ENCODE measurements at places on chromosomes 16 and 17.

GRCh38 chr16:85170590-85171003, 58.3 kb upstream of the CIBAR2 start:
- DNase-seq, result no peak

DNA sequence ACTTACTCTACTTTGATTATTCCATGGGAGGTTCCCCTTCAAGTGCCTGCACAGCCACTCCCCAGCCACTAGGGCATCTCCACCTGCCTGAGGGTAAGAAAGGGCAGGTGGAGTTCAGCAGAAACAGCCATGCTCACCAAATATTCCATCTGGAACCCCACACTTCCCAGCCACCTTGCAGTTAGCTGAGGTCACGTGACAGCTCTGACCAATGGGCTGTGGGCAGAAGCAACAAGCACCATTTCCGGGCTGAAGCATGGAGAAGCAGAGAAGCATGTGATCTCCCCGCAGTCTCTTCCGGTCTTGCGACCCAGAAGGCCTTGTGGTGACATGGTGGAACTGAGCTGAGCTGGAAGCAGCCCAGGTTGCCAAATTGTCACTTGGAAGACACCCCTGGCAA, 108.6 kb downstream of the CCT6B start:
- DNase-seq, result no peak

- DNase-seq, result no peak
These were observed 188.2 kb upstream of the CIBAR2 start for GRCh38 chr16:85300406-85300968.

- DNase-seq, result no peak
These were observed 1.1 kb downstream of the ATP2A1 start for GRCh38 chr16:28879261-28879840.

GRCh38 chr17:73393962-73394361, 82.2 kb upstream of the CDC42EP4 start:
- peak; percentile 23 for DNase-seq

GRCh38 chr17:27825459-27825858, 25.1 kb upstream of the NOS2 start:
- DNase-seq, result no peak

Measured in hematopoietic multipotent progenitor cell treated with erythropoietin and hydrocortisone succinate and interleukin-3 and kit ligand, for 6 days (in vitro differentiated cells).